ENCODE measurements at places on chromosomes 1 and 21.

- H3K36me3 ChIP-seq, result peaks cover 2% of the 10 kb centered on the region
- H3K27ac ChIP-seq, result no peak overlapping the region
- DNase-seq, result no peak
- no peak overlapping the region for H3K4me3 ChIP-seq
- peaks cover 22% of the 10 kb centered on the region for H3K4me1 ChIP-seq
Observed at GRCh38 chr21:45253180-45253579, 34.5 kb downstream of the POFUT2 start.

GRCh38 chr21:33552093-33552998 is 9.5 kb downstream of the SON start:
- H3K27ac ChIP-seq, result peak overlapping the region; percentile 14
- no peak for DNase-seq
- H3K4me3 ChIP-seq, result peak overlapping the region; percentile 10
- no peaks in the 10 kb centered on the region for H3K27me3 ChIP-seq

DNA sequence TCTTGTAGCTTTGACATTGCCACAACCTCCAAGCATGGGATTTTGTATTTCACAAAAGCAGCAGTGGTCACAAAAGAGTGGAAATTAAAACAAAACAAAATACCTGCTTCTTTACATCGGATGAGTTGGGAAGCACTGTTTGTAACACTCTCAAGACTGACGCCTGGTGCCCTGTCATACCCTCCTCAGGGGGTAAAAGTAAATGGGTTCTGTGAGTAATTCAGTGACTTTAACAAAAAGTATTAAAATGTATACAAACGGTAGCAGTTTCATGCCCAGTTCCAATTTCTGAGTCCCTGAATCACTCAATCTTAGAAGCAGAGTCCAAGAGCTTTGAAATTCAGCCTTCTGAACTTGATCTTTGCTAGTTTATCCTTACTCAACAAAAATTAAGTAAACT is 152.5 kb downstream of the TIAM1 start:
- no peak overlapping the region for H3K4me3 ChIP-seq
- H3K27me3 ChIP-seq, result peaks cover 13% of the 10 kb centered on the region
- H3K27ac ChIP-seq, result no peak overlapping the region

DNA sequence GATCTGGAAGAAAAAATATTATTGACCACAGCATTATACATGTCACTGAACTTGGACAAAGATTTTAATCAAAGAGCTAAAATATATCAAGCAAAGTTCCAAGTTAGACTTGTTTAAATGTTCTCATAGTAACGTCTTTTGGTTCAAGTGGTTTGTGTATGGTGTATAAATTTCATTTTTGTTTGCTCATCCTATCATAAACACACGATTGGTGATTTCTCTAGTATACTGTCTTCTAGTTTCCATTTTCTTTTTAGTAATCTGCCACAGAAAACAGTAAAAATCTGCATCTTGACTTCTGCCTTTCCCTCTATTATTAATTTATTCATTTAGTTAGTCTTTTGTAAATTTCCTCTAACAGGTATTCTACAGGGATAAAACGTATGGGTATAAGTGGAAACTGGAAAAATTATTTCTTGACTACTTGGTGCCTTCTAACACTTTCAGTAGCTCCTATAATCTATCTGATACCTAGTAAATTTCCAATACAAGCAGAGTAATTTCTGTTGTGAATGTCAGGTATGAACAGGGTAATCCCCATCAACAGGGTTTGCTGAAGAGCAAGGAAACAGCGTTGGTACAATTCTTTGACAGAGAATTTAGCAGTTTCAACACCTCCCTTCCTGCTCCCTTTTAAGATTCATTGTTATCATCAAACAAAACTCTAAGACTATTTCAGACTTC is 268.0 kb downstream of the PTPRC start:
- H3K27me3 ChIP-seq, result no peaks in the 10 kb centered on the region
- H3K36me3 ChIP-seq, result peaks cover 2% of the 10 kb centered on the region
- no peaks in the 10 kb centered on the region for H3K4me1 ChIP-seq

DNA sequence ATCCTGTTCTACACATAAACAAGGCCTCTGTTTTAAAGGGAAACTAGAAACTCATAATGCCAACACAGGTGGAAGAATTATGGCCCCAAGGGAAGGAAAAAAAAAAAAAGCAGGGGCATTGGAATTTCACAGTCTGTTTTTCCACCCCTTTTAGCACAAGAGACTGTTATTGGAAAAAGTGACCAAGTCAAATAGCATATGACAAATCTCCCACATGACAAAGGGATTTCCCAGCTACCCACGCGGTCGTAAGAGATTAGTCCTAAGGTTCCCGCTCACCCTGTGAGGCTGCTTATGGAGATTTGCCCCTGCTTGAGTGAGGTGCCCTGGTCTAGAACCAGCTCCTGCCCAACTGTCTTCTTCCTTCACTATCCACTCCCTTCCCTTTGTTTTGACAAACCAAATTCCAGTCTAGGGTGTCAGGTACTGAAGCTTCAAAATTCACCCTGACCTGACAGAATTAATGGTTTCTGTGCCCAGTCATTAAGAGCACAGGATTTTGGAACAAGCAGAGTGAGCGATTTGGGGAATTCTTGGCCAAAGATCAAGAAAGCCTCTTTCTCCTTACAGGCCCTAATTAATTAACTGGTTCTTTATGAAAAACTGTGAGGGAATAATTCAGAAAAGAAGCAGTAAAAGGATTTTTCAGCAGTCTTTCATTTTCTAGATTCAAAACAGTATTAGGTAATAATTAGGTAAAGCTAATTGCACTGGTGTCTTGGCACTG is 107.3 kb downstream of the NMNAT2 start:
- no peaks in the 10 kb centered on the region for H3K36me3 ChIP-seq
- H3K4me1 ChIP-seq, result no peaks in the 10 kb centered on the region
- H3K27me3 ChIP-seq, result peaks cover 14% of the 10 kb centered on the region

- peak overlapping the region; percentile 94 for H3K27ac ChIP-seq
- H3K27me3 ChIP-seq, result no peaks in the 10 kb centered on the region
- DNase-seq, result no peak
- peaks cover 38% of the 10 kb centered on the region for H3K4me1 ChIP-seq
- H3K4me3 ChIP-seq, result peak overlapping the region; percentile 74
Observed at GRCh38 chr21:37257511-37257966, 9.6 kb downstream of the VPS26C start.

GRCh38 chr1:109160071-109160840 is 46.3 kb downstream of the ELAPOR1 start:
- H3K4me3 ChIP-seq, result no peak overlapping the region
- H3K4me1 ChIP-seq, result peaks cover 9% of the 10 kb centered on the region
- DNase-seq, result no peak
- no peak overlapping the region for H3K27ac ChIP-seq
- H3K27me3 ChIP-seq, result no peaks in the 10 kb centered on the region

DNA sequence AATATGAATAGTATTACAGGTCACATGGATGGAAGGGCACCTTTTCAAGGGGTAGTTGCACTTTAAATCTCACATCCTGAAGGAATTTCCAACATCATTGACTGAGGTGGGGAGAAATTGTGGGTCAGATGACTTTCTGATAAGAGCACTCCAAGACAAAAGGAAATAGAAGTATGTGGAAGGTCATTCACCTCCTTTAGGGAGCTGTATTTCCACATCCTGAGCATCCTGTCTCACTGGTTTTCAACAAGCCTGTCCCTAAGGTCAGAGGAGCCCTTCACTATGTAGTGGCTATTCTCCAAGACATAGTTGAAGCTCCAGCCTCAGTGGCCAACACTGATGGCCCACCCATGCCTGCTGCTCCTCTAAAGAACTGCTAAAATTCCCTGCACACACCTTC is 76.5 kb downstream of the ATP1A1 start:
- no peak overlapping the region for H3K4me3 ChIP-seq
- no peaks in the 10 kb centered on the region for H3K36me3 ChIP-seq
- no peak for DNase-seq
- peaks cover 37% of the 10 kb centered on the region for H3K27me3 ChIP-seq

DNA sequence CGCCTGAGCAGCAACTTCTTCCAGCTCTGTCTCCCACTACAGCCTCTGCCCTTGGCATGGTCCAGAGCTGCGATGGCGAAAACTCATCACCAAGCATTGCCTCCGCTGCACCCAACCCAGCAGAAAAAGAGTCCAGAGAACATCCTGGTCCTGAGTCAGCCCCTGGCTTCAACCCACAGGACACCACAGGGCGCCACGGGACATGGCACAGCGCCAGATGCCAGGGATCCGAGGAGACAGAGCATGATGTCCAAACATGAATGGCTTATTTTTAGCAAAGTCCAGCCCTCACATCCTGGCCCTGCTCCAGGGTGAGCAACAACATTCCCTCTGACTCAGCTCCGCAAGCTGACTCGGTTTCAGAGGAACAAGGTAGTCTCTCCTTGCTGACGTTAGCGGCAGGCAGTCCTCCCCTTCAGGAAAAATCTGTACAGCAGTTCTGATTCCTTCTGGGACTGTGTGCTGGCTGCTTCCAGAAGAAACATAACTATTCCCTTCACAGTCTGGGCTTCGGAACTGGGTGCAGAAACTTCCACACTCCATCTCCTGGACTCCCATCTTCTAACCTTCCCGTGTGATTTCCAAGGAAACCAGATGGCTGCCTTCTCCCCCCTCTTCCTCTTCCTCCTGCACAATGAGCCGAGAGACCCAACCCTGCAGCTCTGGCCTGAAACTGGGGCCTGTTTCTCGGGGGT is 131.3 kb downstream of the TOMM20 start:
- no peaks in the 10 kb centered on the region for H3K36me3 ChIP-seq
- H3K4me3 ChIP-seq, result no peak overlapping the region
- H3K27ac ChIP-seq, result peak overlapping the region; percentile 23
- H3K4me1 ChIP-seq, result no peaks in the 10 kb centered on the region

GRCh38 chr1:227945891-227946623 is 1.7 kb downstream of the WNT9A start:
- H3K36me3 ChIP-seq, result no peaks in the 10 kb centered on the region
- peaks cover 7% of the 10 kb centered on the region for H3K4me1 ChIP-seq
- peak overlapping the region; percentile 71 for H3K4me3 ChIP-seq

DNA sequence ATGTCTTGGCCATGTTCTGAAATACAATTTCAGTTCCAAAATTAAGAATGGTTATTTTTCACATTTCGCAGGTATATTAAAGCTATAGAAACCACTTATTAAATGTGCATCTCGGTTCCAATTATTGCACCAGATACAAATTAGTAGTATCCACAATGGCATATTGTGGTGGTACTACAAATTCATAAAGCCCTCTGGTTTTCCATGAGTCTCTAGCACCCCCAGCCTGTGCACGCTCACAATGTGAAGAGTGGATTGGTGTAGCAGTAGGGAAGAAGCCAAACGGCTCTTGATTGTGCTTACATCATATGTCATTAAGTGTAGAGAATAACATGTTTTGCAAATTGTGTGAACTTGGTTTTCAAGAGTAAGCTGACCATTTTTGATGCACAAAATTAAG is 1.9 kb upstream of the BRINP3 start:
- no peak overlapping the region for H3K4me3 ChIP-seq
- H3K36me3 ChIP-seq, result no peaks in the 10 kb centered on the region
- DNase-seq, result no peak
- H3K4me1 ChIP-seq, result peaks cover 6% of the 10 kb centered on the region

- H3K27ac ChIP-seq, result no peak overlapping the region
- peaks cover 18% of the 10 kb centered on the region for H3K4me1 ChIP-seq
- no peak overlapping the region for H3K4me3 ChIP-seq
- DNase-seq, result no peak
Observed at GRCh38 chr1:248913933-248914332, 7.9 kb downstream of the PGBD2 start.

DNA sequence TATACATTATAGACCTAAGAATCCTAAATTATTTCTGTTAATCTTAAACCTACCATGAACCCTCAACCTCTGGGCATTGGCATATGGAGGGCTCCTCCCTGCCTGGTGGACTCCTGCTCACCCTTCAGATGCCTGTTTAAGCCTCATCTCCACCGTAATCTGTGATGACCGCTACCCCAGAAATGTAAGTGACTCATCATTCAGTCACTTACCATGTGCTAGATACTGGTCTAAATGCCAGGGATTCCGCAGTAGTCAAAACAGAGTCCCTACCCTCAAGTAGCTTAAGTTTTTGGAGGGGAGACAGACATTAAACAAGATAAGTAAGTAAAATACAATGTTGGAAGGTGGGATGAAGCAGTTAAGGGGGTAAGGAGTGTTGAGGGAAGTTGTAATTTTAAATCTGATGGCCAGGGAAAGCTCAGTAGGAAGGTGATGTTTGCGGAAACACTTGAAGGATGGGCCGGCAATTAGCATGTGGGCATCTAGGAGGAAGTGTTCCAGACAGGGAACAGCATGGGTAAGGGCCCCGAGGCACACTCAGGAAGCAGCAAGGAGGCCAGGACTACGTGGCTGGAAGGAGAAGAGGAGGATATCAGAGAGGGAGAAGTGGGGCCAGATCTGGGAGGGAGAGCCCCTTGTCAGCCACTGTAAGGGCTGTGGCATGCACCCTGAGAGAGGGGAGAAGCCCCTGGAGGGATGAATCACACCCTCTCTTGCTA is 141.7 kb upstream of the HOOK1 start:
- H3K4me3 ChIP-seq, result no peak overlapping the region
- no peaks in the 10 kb centered on the region for H3K36me3 ChIP-seq
- no peak for DNase-seq
- H3K27ac ChIP-seq, result no peak overlapping the region
- no peaks in the 10 kb centered on the region for H3K27me3 ChIP-seq

DNA sequence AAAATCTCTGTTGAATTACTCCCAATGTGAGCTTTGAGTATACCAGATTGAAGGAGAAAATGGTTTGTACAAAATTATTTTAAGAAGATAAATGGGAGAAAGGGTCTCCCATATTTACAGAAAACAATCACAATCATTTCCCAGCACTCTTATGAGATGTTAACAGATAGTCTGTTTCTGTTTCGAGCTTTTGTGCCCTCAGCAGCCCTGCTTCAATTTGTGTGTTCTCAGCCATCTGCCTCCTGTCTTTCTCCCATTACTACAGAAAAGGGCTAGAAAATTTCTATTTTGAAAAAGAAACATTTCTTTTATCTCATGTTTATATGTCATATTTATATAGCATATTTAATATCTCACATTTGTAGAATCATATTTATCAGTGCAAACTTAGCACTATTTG is 498.4 kb downstream of the TTLL7 start:
- no peak for DNase-seq
- no peak overlapping the region for H3K27ac ChIP-seq
- no peak overlapping the region for H3K4me3 ChIP-seq
- no peaks in the 10 kb centered on the region for H3K27me3 ChIP-seq

- H3K27me3 ChIP-seq, result no peaks in the 10 kb centered on the region
- DNase-seq, result no peak
- H3K36me3 ChIP-seq, result peaks cover 6% of the 10 kb centered on the region
- no peak overlapping the region for H3K27ac ChIP-seq
- H3K4me1 ChIP-seq, result peaks cover 20% of the 10 kb centered on the region
Observed at GRCh38 chr1:24435782-24436365, 20.3 kb downstream of the NIPAL3 start.

- no peaks in the 10 kb centered on the region for H3K27me3 ChIP-seq
- H3K36me3 ChIP-seq, result no peaks in the 10 kb centered on the region
- no peak overlapping the region for H3K4me3 ChIP-seq
- peak overlapping the region; percentile 1 for H3K27ac ChIP-seq
- no peak for DNase-seq
Observed at GRCh38 chr21:38938343-38938742, 132.6 kb downstream of the ETS2 start.

GRCh38 chr1:43308635-43309404 is 8.0 kb downstream of the TIE1 start:
- H3K27ac ChIP-seq, result no peak overlapping the region
- peaks cover 41% of the 10 kb centered on the region for H3K27me3 ChIP-seq
- H3K4me1 ChIP-seq, result no peaks in the 10 kb centered on the region
- H3K36me3 ChIP-seq, result peaks cover 3% of the 10 kb centered on the region
- no peak overlapping the region for H3K4me3 ChIP-seq

- H3K36me3 ChIP-seq, result peaks cover 15% of the 10 kb centered on the region
- peak overlapping the region; percentile 38 for H3K4me3 ChIP-seq
- H3K4me1 ChIP-seq, result peaks cover 72% of the 10 kb centered on the region
- no peaks in the 10 kb centered on the region for H3K27me3 ChIP-seq
- no peak for DNase-seq
Observed at GRCh38 chr21:44865561-44866280, 7.8 kb downstream of the PTTG1IP start.

All from central memory CD8-positive, alpha-beta T cell (primary cell).